ENCODE measurements at places on chromosomes 11 and 22. TPM values are rescaled to one million over a fixed set of nuclear protein-coding genes. Genes with fewer than 3 reads are reported as not detected.

DNA sequence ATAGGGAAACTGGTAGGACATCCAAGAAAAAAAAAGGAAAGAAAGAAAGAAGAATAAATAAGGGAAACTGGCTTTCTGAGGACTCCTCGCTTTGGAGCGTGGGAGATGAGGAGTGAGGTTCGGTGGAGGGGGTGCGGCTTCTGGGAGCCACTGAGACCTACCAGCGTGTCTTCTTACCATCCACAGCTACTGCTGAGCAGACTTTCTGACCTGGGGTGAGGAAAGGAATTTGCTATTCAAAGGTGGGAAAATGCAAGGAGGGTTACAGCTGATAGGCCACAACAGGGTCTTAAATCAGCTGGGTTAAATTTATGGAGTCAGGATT lies 488 bp upstream of the SELENOM start:
- no peak for DNase-seq

DNA sequence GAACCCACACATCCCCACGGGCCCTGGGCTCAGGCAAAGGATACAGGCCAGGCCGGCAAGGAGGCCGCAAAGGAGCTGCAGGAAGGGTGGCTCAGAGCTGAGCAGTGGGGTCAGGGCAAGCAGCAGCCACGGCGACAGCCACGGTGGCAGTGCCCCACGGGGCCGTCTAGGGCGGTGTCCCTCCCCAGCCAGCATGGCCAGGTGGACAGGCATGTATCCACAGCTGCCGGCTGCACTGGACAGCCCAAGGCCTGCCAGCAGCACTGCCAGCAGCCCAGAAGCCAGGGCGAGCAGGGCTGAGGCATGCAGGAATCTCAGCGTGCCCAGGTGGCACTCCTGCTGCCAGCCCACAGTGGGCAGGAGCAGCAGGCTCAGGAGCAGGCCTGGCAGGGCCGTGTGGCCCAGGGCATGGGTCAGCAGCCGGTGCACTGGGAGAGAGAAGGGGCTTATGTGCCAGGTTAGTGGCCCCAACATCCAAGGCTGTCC lies 3.9 kb downstream of the RHBDD3 start:
- DNase-seq: no peak

- DNase-seq: no peak
Measured at GRCh38 chr11:83349296-83349695, 63.1 kb upstream of the CCDC90B start.

DNA sequence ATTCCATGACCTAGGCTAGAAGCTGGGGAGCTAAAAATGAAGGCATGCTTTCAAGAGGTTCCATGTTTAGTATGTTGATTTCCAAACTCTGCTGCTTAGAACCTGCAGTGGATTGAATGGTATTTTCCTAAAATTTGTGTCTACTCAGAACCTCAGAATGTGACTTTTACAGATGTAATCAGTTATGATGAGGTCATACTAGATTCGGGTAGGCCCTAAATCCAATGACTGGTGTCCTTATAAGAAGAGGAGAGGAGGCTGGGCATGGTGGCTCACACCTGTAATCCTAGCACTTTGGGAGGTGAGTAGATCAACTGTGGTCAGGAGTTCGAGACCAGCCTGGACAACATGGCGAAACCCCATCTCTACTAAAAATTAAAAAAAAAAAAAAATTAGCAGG lies 3.5 kb upstream of the FEZ1 start:
- no peak for DNase-seq

PARVA gene
- 0.07 TPM for total RNA-seq

GCAT gene
- total RNA-seq: 10.0 TPM

Data from CD8-positive, alpha-beta memory T cell (primary cell).